Endothelial cell (in vitro differentiated cells): ENCODE measurements at places on chromosomes 3 and 15.

- H3K27me3 ChIP-seq = no peaks in the 10 kb centered on the region
- no peak overlapping the region for H3K4me3 ChIP-seq
- no peak overlapping the region for H3K27ac ChIP-seq
- H3K36me3 ChIP-seq = no peaks in the 10 kb centered on the region
Measured at GRCh38 chr3:71119171-71119570, 464.4 kb downstream of the FOXP1 start.

- peaks cover 5% of the 10 kb centered on the region for H3K27me3 ChIP-seq
- H3K4me1 ChIP-seq = peaks cover 14% of the 10 kb centered on the region
- no peak overlapping the region for H3K4me3 ChIP-seq
- peaks cover 49% of the 10 kb centered on the region for H3K36me3 ChIP-seq
- DNase-seq = no peak
- no peak overlapping the region for H3K27ac ChIP-seq
Measured at GRCh38 chr3:119413603-119414280, 49.7 kb downstream of the TMEM39A start.

- DNase-seq = no peak
- peaks cover 4% of the 10 kb centered on the region for H3K27me3 ChIP-seq
- peaks cover 16% of the 10 kb centered on the region for H3K4me1 ChIP-seq
- peak within 1 kb of the TSS; percentile 50 for H3K4me3 ChIP-seq
- H3K27ac ChIP-seq = no peak within 1 kb of the TSS
Measured at GRCh38 chr3:10292505-10293419, at the start of gene GHRL. Gene GHRL (minus strand): TSS chr3:10292947. CDS start chr3:10290180, 2,767 bp downstream.

- H3K4me1 ChIP-seq = no peaks in the 10 kb centered on the region
- H3K27me3 ChIP-seq = no peaks in the 10 kb centered on the region
- H3K4me3 ChIP-seq = no peak overlapping the region
- no peaks in the 10 kb centered on the region for H3K36me3 ChIP-seq
- no peak overlapping the region for H3K27ac ChIP-seq
Measured at GRCh38 chr3:68771681-68772080, 160.7 kb downstream of the TAFA4 start.

- no peaks in the 10 kb centered on the region for H3K36me3 ChIP-seq
- H3K4me3 ChIP-seq = no peak overlapping the region
- H3K27me3 ChIP-seq = no peaks in the 10 kb centered on the region
- H3K4me1 ChIP-seq = no peaks in the 10 kb centered on the region
- H3K27ac ChIP-seq = no peak overlapping the region
- DNase-seq = no peak
Measured at GRCh38 chr3:155169197-155169596, 89.1 kb downstream of the MME start.

GRCh38 chr3:15796771-15797641 is 773 bp downstream of the ANKRD28 start:
- H3K27ac ChIP-seq = peak overlapping the region; percentile 93
- peaks cover 9% of the 10 kb centered on the region for H3K4me1 ChIP-seq
- H3K27me3 ChIP-seq = no peaks in the 10 kb centered on the region
- no peak for DNase-seq

- H3K27me3 ChIP-seq = peaks cover 2% of the 10 kb centered on the region
- no peaks in the 10 kb centered on the region for H3K36me3 ChIP-seq
- peak; percentile 81 for DNase-seq
- no peak overlapping the region for H3K4me3 ChIP-seq
- peaks cover 4% of the 10 kb centered on the region for H3K4me1 ChIP-seq
Measured at GRCh38 chr3:23999012-23999641, 54.0 kb downstream of the NR1D2 start.

DNA sequence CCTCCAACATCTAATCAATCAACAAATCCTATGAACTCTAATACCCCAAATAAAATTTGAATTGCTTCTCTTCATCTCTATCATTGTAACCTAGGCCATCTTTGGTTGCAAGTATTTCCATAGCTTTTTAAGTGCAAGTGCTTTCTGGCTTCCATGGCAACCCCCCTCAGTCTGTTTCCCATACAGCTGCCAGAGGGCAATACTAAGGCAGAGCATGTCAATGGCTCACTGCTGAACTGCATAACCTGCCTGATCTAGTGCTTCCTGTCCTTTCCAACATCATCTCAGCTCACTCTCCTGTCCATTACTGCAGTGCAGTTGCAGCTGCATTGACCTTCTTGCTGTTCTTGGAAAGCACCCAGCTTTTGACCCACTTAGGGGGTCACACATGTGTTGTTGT is 198.4 kb downstream of the WNT5A start:
- no peaks in the 10 kb centered on the region for H3K36me3 ChIP-seq
- DNase-seq = no peak
- H3K27me3 ChIP-seq = peaks cover 1% of the 10 kb centered on the region
- H3K4me3 ChIP-seq = no peak overlapping the region
